PC-9 (cell line): ENCODE measurements at places on chromosomes 11 and 22.
A peak's percentile ranks its signal among the peaks of the same experiment; 100 is the strongest.

GRCh38 chr11:1943576-1943975 is 3.6 kb upstream of the MRPL23 start:
- no peak for DNase-seq

- DNase-seq, result no peak
Measured at GRCh38 chr11:1206391-1207271, 16.2 kb upstream of the MUC5B start.

DNA sequence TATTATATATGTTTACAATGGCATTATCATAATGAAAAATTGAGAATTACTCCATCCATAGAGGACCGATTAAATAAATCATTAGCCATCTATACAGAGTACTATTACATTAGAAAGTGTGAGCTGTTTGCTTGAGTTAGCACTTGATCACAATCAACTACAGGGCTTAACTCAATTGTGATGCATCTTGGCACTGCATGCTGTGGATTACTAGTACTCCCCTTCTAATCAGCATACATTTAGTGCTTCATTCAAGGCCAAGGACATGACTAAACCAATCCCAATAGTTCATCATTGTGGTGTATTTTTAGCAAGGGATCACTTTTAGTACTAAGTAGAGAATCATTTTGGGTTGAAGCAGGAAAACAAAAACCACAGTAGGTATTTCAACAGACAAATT is 23.5 kb upstream of the ARHGAP42 start:
- DNase-seq, result no peak

GRCh38 chr11:121808096-121808495 is 307.9 kb downstream of the BLID start:
- DNase-seq, result peak; percentile 25

- no peak for DNase-seq
Measured at GRCh38 chr22:46357711-46358520, 22.4 kb downstream of the TRMU start.

- DNase-seq, result no peak
Measured at GRCh38 chr11:120578596-120579154, 67.1 kb downstream of the GRIK4 start.

GRCh38 chr11:93715797-93716396 is 25.4 kb downstream of the TAF1D start:
- no peak for DNase-seq

GRCh38 chr11:100735949-100736675 is 49.0 kb downstream of the ARHGAP42 start:
- peak; percentile 55 for DNase-seq

DNA sequence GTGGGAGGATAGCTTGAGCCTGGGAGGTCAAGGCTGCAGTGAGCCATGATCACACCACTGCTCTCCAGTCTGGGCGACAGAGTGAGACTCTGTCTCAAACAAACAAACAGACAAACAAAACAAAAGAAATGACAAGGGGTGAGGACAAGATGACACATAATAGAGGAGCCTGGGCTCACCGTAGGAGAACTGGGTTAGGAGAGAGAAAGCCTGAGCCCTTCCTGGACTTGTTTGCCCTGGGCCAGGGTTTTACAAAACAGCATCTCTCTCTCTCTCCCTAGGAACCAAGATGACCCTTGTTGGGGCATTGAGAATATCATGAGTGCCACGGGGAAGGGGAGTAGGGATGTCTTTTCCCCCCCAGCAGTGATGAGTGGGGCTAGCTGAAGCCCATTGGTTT is 15.7 kb downstream of the ROBO3 start:
- no peak for DNase-seq

DNA sequence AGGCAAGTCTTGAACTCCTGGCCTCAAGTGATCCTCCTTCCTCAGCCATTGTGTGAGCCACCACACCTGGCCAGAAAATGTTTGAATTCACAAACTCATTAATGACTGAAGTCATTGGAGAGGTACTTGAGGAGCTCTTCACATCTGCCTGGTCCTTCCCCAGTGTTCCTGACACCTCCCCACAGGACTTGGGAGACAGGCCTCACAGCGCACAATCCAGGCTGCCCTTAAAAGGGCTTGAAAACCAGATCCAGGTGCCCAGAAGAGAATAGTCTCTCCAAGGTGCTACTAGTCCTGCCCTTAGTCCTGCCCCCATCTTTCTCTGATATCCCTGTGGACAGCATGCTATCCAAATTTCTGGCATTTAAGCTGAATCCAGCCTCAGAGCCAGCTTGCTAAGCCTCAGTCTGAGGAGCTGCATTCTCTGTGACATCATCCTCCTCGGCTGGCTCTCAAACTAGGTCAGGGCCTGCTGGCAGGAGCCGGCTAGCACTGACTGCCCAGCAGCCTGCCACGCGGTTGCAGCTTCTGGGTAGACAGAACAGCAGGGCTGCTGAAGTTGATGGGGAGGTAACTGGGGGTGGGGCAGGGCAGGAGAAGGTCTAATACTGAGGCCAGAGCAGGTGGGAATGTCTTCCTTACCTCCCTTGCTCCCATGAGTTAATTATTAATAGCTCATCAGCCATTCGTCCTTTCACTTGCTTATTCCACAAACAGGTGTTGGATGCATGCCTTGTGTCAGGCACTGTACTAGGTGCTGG is 35.3 kb upstream of the NECTIN1 start:
- DNase-seq, result no peak

- DNase-seq, result peak; percentile 41
Measured at GRCh38 chr22:26673486-26673885, 16.1 kb downstream of the MIAT start.

GRCh38 chr11:5809905-5810795 is 1.4 kb downstream of the OR52N2 start:
- DNase-seq, result no peak

DNA sequence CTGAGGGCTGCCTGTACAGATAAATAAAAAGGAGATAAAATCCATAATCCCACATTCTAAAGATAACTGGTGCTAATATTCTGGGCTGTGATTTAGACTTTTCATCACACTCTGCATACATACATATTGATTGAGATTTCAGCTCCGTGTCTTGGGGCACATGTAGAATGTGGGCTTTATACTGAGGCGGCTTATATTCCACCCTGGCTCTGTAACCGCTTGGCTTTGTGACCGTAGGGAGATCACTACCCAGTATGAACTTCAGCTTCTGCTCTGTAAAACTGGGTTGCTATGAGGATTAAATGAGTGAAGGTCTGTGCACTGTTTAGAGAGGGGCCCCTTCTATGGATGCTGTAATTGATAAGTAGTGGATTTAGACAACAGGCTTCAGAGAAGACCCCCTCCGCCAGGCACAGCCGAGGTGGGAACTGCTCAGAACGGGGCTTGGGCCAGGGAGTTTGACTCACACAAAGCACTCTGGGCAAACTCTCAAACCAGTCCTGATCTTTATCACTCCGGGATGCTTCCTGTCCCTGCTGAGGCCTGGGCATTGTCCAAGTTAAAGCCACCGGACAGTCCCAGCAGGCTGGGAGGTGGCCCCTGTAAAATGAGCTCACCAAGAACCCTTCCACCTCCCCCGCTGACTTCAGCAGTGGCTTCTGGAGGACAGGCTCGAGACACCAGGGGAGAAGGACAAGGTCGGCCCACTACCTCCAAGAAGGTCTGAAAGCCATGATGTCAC is 17.2 kb downstream of the KIAA1671 start:
- DNase-seq, result peak; percentile 75

DNA sequence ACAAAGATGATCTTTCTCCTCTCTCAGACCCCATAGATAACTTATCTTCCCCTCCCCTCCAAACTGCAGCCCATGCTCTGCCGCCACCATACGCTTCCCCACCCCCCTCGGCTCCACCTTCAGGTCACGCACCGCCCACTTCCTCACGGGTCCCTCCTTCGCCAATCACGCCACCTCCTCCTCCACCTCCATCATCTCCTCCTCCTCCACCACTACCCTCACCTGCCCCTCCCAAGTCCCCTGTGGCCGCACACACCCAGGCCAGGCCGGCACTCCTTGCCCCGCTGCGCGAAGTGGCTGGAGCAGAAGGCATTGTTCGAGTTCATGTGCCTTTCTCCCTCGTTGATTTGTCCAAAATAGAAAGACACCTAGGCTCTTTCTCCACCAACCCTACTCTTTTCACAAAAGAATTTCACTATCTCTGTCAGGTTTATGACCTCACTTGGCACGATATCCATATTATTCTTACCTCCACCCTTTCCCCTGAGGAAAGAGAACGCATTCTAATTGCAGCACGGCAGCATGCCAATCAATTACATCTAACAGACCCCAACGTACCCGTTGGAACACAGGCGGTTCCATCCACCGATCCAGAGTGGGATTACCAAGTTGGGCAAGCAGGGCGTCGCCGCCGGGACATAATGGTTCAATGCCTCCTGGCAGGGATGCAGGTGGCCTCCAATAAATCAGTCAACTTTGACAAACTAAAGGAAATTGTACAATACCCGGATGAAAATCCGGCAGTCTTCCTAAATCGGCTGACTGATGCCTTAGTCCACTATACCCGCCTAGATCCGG is 12.3 kb upstream of the OR56A3 start:
- DNase-seq, result no peak

DNA sequence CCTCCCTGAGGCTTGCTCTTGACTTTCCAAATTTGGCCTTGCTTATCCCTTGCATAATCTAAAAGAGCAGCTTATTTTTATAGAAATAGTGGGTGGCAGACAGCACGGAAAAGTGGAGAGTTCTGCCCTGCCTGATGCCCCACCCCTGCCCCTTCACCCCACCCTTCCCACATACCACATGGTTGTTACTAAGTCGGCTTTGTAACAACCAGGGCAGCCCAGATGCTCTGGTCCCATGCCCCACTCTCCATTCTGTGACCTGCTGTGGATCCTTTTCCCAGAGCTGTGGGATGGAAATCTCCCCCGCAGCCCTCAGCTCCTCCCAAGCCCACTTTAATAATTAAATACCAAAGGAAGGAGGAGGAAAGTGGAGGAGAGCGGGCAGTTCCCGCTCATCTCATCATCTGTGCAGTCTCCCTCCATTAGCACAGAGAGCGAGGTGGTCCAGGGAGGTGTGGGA is 10.9 kb downstream of the MRGPRF start:
- no peak for DNase-seq

DNA sequence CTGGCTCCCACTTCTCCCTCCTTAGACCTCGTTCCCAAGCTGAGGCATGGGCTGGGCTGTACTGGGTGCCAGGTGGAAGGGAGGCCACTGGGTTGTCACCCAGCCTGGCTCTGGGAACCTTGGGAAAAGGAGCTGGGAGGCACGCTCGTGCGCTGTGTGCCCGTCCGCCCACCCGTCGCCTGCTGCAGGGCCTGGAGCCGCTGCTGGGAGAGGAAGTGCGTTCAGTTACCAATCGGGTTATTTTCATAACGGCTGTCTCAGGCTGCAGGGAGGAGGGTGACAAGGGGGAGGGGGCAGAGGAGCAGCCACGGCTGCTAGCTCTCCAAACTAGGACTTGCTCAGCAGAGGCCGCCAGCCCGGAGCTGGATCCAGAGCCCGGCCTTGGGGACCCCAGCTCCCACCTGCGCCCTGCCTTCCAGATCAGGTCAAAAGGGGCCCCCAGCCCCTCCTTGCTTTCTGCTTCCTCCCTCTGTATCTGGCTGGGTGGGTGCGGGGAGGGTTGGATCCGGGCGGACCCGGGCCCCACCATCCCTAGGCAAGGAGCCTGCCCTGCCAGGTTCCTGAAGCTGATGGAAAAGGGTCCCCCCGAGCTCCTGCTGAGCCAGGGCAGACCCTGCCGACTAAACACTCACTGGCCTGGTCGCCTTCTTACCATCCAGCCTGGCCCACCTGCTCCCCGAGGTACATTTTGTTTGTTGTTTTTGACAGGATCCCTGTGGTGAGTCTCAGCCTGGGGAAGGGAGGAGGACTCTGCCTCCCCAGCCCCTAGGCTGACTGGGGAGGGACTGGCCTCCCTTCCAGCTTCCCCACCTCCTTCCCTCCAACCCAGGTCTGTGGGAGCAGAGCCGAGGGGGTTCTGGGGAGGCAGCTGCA is 14.3 kb downstream of the DGKZ start:
- DNase-seq, result no peak

- DNase-seq, result peak; percentile 59
Measured at GRCh38 chr11:65116370-65117205, 913 bp downstream of the ZNHIT2 start.

DNA sequence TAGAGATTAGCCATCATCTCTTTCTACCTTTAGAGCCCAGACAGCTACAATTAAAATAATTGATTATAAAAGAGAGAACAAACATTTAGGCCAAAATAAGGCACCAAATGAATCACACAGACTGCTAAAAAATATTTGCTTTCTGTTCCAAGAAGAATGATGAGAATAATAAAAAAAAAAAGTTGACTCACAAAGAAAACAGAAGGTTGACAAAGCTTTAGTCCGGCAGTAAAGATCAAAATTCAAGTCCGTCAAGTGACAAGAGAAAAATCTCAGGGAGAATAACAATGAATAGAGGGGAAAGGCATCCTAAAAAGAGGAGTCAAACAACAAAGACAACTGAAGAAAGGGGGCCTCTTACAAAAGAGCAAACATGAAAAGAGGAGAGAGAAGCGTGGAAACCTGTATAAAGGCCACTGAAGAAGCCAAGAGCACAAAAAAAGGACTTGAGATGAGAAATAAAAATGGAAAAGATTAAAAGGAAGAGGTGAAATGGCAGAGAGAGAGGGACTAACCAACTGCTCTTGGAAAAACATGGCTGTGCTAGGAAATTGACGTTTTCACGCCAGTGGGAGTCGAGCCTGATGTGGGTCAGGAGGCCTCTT is 910.2 kb downstream of the OPCML start:
- no peak for DNase-seq

DNA sequence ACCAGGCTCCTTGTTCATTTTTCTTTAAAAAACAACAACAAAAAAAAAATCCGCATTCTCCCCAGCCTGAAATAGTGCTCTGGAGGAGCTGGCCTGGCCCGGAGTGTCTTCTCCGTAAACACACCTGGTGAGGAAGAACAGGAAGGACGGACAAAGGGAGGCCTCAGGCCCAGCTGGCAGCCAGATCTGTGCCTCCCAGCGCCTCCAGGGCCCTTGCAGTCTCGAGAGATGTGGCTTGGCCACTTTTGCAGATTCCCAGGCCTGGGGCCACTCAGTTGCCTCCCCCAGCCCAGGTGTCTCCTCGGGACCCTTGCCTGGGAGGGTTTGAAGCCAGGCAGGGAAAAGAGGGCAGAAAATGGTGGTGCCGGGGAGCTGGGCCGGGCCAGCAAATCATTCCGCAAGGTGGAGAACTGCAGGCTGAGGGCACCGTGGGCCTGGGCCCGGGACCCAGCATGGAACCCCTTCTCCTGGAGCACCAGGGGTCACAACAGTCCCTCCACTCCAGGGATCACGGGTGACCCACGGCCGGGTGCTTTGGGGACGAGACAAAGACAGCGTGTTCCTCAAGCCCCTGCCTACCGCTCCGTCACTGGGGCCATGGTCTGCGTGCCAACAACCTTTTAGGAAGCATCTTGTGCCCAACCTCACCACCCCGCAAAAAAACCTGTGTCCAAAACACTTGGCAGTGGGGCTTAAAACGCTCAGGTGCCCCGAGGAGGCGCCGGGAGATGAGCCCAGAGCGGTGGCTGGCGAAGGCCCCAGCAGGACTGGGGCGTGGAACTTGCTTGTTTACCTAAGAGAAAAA is 67.1 kb upstream of the WNT7B start:
- DNase-seq, result no peak

- no peak for DNase-seq
Measured at GRCh38 chr11:3971756-3972404, 116.4 kb downstream of the STIM1 start.

DNA sequence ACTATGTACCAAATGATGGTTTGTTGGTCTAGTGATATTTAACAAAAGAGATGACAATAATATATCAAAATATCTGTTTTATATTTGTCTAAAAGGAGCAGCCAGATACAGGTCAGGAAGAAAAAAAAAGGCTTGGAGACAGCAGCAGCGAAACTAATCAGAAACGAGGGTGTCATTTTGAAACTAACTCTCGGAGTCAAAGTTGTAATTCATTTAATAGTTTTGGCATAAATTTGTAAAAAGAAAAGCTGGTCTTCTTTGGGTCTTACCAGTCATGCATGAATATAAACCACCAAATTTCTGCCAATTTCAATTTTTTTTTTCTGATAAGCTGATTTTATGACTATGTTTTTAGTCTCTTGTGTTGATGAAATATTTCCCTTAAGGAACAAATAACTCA is 25.5 kb downstream of the NPAT start:
- DNase-seq, result no peak
